Muscle of leg (tissue), 16 donors: ENCODE measurements at places on chromosomes 7 and 10. TPM values are rescaled to one million over a fixed set of nuclear protein-coding genes. Genes with fewer than 3 reads are reported as not detected.
A peak's percentile ranks its signal among the peaks of the same experiment; 100 is the strongest.

Gene CALML5
- not detected for polyA plus RNA-seq

Gene PAPOLB
- polyA plus RNA-seq: 0.05 TPM

Gene RBP3
- polyA plus RNA-seq: 0.08 TPM

Gene MACC1
- polyA plus RNA-seq: 0.05 TPM

Gene NME8
- not detected for polyA plus RNA-seq

Gene CYP2W1
- polyA plus RNA-seq: 10.5 TPM

Gene LGI1
- 43.0 TPM for polyA plus RNA-seq

Gene OR6B1
- 0.04 TPM for polyA plus RNA-seq

Gene ARL3
- 14.8 TPM for polyA plus RNA-seq

Gene HABP2
- not detected for polyA plus RNA-seq

Gene C10orf67
- 0.08 TPM for polyA plus RNA-seq

Gene PALD1
- polyA plus RNA-seq: 21.3 TPM

Gene VAX1
- polyA plus RNA-seq: not detected

DNA sequence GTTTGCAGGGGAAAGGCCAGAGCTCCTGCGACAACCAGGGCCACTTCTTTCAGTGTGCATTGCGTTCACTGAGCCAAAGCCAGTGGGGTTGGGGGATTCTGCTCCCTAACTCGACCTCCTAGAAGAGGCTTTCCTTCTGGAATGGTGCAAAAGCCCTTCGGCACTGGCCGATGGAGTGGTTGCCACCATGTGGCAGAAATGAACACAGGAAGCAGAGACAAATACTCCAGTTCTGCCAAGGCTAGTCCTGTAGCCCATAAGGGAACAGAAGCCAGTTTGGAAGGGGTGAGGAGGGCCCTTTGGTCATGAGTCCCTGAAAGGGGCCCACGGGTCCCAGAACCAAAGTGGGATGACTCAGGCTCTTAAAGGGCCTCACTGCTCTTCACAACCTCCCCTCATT, 29.7 kb upstream of the ACSL5 start:
- no peak for DNase-seq

DNA sequence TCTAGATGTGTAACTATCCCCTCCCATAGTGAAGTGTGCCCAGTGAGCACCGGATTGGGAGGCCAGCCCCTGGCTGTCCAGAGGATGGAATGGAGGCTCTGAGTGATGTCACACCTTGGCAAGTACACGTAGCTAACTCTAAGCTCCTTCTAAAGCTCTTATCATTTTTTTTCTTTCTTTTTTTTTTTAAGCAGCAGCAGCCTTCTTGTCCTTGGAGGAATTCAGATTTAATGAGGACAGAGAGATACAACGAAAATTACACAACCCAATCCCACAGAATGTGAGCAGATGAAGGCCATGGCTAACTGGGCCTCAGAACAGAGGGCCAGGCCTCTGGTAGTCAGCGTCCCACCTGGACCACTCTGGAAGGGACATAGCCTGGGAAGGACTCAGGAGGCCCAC, 11.3 kb downstream of the TNS3 start:
- peak; percentile 89 for DNase-seq

DNA sequence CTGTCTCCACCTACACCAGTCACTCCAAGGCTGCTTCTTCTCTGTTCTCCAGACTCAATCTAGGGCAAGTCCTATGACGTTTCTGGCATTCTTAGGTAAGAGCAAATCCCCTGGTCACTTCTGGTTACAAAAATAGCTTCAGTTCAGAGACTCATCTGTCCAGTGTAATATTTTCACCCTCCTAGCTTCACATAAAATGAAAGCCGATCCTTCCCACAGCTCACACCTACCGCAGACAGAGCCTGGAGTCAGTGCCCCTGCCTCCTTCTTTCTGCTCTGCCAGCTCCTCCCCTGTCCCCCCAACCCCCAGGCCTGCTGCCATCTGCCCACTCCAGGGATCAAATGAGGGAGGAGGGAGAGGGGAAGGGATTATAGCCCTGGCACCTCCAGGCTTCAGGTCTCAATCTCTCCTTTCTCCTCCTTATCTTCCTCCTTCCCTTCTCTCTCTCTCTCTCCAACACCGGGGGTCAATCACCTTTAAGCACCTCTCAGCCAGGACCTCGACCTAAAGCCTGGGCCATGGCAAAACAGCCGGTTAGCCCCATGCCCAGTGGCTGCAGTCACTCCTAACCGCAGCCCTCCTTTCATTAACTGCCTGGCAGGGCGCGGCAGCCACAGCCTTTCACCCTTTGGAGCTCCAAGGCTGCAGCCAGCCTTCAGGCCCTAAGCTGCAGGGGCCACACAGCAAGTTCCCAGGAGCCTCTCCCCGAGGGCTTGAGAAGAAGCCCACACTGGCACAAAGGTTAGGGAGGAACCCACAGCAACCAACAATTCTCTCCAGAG, 292.6 kb upstream of the MGMT start:
- peak; percentile 62 for DNase-seq

DNA sequence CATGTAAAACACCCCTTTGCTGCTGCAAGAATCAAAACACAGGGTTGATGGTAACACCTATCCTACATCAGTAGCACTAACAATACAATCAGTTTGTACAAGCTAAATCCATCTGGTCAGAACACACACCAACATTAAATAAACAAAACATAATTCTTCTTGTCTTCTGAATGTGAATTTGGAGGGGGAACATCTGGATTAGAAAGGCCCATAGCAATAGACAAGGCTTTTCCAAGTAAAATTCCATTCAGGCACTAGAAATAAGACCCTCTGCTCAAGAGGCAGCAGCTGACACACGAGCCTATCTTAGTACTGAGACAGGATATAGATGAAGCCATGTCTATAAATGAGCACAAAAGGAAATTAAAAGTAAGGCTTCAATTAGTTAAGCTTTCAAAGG, 839.9 kb upstream of the LRRTM3 start:
- no peak for DNase-seq

DNA sequence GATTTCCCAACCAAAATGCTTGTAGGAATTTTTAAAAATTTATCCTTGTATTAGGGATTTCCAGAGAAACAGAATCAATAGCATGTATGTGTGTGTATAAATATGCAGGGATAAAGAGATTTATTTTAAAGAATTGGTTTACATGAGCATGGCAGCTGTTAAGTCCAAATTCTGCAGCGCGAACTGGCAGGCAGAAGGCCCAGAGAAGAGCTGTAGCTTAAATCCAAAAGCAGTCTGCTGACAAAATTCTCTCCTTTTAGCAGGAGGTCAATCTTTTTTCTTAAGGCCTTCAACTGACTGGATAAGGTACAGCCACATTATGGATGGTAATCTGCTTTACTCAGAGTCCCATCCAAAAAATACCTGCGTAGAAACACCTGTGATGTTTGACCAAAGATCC, 42.0 kb downstream of the PRR15 start:
- no peak for DNase-seq

DNA sequence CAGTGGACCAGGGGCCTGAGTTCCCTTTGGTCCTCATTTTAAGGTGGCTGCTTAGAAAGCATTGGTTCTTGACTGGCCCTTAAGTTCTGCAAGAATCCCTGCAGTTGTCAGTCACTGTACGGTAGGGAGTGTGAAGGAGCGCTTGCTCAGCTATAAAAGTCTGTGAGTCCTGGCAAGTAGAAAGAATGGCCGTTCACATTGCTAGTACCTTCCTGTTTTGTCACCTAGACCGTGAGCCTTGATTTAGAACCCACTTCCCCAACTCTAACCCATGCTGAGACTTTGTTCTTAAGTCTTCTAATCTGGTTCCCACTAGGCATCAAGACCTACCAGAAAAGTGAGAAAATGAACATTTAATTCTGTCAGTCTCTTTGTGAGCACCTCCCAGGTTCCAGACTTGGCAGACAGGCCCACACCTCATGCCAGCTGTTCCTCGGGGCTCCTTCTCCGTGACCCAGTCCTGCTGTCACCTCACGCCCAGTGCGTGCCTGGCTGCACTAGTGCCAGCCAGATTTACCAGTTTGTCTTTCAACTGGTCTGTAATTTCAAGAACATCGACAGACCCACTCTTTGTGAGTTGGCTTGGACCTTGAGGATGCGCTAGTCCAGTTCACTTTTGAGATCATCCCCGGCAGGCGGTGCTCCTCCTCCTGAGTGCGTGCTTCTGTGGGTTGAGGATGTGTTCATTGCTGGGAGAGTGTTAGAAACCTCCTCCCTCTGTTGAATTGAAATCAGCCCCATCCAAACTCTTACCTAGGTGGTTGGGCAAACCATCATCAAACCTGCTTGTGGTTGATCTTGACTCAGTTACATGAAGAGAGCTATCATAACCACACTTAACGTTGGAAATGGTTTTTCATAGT, 78.5 kb downstream of the SHH start:
- no peak for DNase-seq

DNA sequence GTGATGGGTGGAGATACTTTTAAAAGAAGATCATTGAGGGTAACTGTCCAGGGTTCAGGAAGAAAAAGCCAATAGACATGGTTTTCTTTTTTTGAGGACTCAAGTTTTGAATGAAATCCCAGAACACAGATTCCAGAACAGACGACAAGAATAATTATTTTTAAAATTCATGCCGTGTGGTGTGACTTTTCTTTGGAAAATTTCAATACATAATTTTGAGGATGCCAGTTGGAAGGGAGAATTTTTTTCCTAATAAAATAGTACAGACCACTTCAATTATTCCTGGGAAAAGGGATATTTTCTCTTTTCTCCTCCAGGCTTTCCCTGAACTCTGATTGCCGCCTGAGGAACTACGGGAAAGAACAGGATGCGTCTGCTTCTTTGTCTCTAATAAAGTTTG, 951.4 kb downstream of the KCNMA1 start:
- peak; percentile 64 for DNase-seq

- DNase-seq: no peak
Measured at GRCh38 chr10:59470570-59470969, 108.2 kb upstream of the FAM13C start.

- DNase-seq: no peak
Measured at GRCh38 chr7:25550149-25550548, 321.9 kb upstream of the NPVF start.

DNA sequence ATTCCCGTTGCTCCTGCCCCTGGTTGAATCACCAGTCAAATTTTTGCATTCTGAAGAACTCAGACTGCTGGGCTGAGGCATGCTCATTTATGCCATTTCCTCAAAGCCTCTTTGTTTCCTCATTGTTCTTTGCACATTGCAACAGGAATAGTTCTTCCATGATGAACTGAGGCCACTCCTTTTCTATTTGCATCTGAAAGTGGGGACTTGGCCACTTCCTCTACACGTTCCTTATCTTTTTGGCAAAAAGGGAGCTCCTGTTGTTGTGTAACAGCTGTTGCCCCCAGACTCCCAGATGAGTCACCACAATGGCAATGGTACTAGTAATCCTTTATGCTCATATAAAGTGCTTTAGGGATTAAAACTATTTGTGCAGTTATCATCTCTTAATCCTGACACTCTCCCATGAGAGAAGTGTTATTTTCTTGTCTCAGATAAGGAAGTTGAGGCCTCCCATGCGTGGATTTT, 20.1 kb upstream of the ITPRID1 start:
- DNase-seq: no peak

DNA sequence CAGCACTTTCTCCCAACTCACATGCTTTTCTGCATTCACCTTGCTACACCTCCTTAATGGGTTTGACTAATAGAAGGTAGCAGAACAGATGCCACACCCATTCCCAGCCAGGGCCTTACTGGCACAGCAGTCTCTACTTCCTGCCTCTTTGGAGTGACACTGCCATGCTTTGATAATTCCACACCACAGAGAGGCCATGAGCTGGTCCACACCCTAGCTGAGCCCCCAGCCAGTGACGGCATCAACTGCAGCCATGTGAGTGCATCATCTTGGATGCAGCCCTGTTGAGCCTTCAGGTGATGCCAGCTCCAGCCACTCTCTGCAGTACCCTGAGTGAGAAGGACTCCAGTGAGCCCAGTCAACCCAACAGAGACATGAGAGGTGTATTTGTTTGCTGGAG, 27.5 kb upstream of the EZH2 start:
- no peak for DNase-seq

DNA sequence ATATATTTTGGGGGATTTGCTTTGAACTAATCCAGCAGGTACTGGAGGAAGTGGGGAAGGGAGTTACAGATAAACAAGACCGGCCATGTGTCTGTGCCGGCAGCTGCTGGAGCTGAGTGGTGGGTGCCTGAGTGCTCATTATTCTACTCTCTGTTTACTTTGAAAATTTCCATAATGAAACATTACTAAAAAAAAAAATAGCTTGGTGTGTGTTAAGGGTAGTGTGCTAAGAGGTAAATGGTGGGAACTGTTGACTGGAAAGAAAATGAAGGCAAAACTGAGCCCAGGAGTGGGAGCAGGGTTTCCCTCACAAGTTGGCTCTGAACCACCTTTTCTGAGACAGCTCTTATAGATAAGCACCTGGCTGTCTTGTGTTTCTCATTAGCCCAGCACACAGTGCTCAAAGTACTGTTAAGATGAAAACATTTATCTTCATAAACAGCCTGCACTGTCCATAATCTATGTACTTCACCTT, 50.6 kb downstream of the PARD3 start:
- no peak for DNase-seq

DNA sequence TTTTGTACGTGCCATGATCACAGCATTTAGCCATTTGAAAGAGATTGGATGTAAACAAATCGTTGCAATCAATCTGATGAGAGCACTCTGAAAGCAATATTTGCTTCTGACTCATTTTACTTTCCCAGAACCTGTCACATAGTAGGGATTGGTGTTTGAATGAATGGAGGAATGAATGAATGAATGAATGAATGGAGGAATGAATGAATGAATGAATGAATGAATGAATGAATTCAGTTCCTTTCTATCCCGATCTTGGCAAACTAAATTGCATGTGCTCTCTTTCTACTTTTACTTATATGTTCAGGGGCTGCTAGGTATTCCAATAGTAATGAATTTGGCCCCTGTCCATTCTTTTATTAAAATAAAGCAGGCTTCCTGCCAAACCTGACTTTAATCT, 1091.7 kb upstream of the CELF2 start:
- DNase-seq: no peak

- peak; percentile 55 for DNase-seq
Measured at GRCh38 chr7:39700932-39701331, 77.6 kb downstream of the RALA start.
